ENCODE measurements at places on chromosomes 7 and 10.

GRCh38 chr7:4764402-4765007, 10.9 kb upstream of the AP5Z1 start:
- no peak for DNase-seq

GRCh38 chr10:114998993-114999392, 61.0 kb downstream of the TRUB1 start:
- no peak for DNase-seq

DNA sequence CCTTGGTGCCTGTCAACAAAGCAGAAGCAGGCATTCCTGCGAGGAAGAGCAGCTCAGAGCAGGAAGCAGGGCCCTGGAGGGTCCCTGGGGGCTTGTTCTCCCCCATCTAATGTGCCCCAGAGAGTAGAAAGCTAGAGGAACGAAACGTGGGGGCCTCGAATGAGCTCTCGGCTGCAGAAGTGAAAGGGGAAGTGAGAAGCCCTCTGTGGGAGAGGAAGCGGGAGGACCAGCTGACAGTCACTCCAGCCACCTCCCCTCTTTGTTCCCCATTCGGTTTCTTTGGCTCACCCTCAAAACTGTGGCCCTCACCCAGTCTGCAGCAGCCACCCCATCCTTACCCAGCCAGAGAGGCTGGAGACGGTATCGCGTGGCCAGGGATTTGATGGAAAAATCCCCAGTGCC, 25.0 kb downstream of the C10orf105 start:
- DNase-seq, result no peak

DNA sequence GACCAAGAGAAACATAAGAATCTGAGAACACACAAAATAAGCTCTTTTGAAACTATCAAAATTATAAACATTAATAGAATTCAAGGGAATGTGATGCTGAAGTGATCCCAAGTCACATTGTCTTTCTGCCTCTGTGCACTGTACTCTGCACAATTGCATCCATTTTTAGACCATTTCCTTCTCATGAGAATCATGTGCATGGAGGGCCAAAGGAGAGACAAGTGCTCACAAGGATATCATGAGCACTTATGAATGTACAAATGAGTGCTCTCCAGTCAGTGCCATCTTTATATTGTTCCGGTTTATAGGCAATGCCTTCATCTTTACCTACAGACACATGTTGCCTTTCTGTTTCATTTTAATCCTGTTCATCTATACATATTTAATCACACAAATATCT, 36.9 kb downstream of the MET start:
- DNase-seq, result no peak

DNA sequence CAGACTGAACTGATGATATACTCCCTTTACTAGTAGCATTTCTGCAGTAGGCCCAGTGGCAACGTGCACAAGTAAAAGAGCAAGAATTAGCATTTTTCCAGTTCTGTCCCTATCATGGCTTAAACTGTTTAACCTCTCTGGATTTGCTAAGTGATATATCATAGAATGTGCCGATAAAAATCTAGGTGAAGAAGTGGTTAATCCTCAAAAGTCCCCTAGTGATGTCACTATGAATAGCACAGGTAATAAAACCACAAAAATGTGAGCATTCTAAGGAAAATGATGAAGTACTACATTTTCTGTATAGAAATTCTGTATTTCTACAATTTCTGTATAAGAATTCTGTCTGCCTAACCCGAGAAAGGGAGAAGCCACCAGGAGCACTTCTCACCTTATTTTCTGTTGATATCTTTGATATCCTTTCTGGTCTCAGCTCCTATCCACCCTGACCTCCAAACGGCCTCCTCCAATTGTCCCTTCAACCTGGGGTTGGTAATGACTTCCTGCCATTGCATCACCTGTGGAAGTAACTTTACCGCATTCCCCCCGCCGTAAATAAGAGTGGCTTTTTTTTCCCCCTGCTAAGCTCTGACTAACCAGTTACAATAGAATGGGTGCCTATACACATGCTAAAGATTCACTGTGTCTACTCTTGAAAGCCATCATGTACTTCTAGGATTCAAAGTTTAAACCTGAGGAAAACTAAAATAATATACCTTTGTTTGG, 155.9 kb upstream of the ASAH2 start:
- no peak for DNase-seq

GRCh38 chr10:25852364-25852941, 81.6 kb upstream of the MYO3A start:
- DNase-seq, result no peak

DNA sequence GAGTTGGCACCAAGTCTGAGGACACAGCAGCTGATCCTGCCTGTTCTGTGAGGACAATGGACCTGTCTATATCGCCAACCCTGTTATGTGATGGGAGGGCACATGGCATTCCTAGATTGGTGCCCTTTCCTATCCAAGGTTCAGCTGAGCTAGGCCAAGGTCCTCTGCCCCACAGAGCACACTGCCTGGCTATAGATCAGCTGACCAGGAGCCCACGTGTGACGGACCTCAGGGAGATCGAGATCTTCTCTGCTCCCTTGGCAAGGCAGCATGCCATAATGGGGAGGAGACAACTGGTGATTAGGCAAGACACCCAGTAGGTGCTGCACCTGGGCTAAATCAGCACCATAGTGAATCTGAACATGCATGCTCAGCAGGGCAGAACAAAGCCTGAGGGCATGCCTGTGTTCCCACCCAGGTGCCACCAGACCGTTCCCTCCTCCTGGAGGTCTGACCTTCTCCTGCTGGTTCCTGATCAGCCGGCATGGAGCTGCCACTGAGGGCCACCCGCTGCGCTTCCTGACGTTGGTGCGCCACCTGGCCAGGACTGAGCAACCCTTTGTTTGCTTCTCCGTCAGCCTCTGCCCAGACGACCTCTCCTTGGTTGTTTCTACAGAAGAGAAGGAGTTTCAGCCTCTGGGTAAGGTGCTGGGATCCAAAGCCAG, 93.7 kb downstream of the WDFY4 start:
- DNase-seq, result no peak

DNA sequence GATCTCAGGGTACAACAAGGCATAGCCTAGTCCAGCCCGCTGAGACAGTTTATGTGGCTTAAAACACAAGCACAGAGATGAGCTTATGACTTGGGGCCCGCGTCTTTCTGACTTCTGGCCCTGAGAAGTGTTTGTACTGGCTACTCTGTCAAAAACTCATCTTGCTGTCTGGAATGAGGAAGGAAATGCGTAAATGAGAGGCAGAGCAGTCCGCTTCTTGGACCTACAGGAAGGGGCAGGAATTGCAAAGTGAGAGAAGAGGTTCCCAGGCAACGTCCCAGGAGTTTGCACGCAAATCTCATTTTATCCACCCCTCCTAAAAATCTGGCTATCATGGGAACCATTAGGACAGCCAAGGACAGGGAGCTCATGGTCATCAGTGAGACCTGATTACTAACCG, 5.5 kb downstream of the ANXA11 start:
- DNase-seq, result no peak

- DNase-seq, result no peak
Measured at GRCh38 chr7:103637094-103637493, 191.1 kb upstream of the SLC26A5 start.

GRCh38 chr7:154484406-154484805, 432.2 kb downstream of the DPP6 start:
- no peak for DNase-seq

Data from stimulated activated CD4-positive, alpha-beta T cell treated with anti-CD3 and anti-CD28 coated beads, Interleukin-1b, Interleukin-23, amount 100 ng/mL, for 4 hours (primary cell).